ENCODE measurements at places on chromosomes 2 and 18.

GRCh38 chr18:65527879-65528633, 222.8 kb upstream of the CDH7 start:
- DNase-seq = no peak

GRCh38 chr2:151262629-151263028, 966 bp upstream of the RBM43 start:
- DNase-seq = no peak

DNA sequence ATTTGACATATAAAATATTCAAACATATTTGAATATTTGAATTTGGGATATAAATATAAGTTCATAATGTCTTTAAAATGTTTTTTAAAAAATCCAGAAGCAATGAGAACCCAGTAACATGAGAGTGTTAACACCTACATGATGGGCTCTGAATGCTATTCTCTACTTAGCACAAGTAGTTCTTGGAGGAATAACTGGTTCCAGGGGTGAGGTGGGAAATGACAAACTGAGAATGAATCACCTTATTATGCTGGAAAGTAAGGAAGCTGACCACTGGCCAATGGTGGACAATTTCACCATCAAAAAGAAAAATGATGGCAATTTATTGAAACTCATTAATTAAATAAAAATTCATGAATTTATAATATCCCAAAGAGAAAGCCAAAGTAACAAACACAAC, 79.6 kb upstream of the NABP1 start:
- no peak for DNase-seq

GRCh38 chr2:70035344-70035844, 51.9 kb upstream of the PCBP1 start:
- DNase-seq = no peak

Measured in SK-MEL-5 (cell line).